ENCODE measurements at places on chromosomes 5 and 9.

GRCh38 chr5:129836321-129836720 is 67.9 kb upstream of the CHSY3 start:
- DNase-seq = no peak

DNA sequence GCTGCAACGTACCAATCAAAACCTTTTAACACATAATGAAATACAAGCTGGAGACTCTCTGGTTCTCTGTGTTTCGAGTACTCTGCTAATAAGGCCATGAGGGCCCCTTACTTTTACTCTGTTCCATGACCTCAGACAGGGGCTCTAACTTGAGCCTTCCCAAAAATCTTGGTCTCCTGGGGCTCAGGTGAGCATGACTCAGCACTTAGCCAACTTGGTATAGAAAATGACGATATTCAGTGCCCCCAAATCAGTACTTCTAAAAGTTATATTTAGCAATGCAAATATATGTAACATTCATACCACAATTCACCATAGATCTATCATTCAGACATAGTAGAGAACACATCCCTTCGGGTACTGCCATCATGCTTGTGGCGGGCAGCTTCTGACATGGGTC is 278.9 kb downstream of the EFNA5 start:
- DNase-seq = no peak

- no peak for DNase-seq
Measured at GRCh38 chr5:159444441-159445082, 114.3 kb upstream of the IL12B start.

- no peak for DNase-seq
Measured at GRCh38 chr9:77543131-77543822, 104.8 kb downstream of the GNA14 start.

- no peak for DNase-seq
Measured at GRCh38 chr9:136021872-136022681, 60.9 kb upstream of the UBAC1 start.

- no peak for DNase-seq
Measured at GRCh38 chr9:70597886-70598285, 183.4 kb upstream of the KLF9 start.

DNA sequence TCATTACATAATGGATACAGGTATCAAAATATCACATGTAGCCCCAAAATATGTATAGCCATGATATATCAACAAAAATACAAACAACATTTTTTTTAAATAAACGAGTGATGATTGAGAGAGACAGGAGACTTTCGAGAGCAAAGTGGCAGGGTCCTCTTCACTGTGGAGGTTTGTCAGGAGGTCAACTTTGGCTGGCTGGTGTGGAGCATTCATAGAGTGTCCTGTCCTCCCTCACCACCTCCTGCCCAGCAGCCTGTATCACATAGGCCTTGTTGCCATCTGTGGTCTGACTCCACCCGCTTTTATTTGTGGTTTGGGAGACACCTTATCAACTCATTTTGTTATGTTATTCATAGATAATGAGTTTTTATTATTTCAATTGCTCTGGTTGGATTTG is 206.9 kb downstream of the SYK start:
- no peak for DNase-seq

DNA sequence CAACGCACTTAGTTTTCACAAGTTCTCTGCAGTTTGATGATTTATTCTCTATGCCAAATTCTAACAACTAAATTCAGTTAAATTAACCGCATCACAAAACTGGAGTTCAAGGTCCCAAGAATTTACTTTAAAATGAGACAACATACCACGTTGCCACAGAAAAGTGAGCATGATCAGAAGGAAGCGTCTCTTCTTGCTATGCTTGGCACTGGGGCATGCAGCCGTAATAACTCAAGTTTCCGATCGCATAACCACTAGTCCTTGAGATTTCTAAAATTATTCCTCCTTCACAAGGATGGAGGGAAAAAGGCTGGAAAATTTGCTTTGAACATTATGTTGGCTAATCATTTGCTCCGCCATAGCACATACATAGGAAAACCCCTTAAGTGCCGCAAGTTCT is 13.9 kb downstream of the NFIB start:
- DNase-seq = no peak

DNA sequence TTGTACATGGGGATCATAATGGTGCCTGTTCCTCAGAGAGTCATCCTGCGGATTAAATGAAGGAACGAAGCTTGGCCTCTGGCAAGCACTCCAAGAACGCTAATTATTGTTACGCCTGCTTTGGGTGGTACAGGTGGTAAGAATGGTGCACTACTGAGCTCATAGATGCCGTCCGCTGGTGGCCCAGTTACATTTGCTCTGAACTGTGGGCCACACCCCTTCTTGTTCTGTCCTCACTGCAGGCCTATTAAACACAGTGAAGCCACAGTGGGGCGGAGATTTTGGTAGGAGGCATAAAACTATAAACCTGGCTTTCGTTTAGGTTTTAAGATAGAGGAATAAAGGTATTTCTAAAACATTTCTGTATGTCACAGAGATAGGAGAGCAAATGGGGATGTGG is 40.6 kb upstream of the FER start:
- no peak for DNase-seq

GRCh38 chr9:88775037-88775471 is 216.2 kb upstream of the S1PR3 start:
- no peak for DNase-seq

- DNase-seq = no peak
Measured at GRCh38 chr5:29143266-29143665, 2050.2 kb upstream of the CDH6 start.

DNA sequence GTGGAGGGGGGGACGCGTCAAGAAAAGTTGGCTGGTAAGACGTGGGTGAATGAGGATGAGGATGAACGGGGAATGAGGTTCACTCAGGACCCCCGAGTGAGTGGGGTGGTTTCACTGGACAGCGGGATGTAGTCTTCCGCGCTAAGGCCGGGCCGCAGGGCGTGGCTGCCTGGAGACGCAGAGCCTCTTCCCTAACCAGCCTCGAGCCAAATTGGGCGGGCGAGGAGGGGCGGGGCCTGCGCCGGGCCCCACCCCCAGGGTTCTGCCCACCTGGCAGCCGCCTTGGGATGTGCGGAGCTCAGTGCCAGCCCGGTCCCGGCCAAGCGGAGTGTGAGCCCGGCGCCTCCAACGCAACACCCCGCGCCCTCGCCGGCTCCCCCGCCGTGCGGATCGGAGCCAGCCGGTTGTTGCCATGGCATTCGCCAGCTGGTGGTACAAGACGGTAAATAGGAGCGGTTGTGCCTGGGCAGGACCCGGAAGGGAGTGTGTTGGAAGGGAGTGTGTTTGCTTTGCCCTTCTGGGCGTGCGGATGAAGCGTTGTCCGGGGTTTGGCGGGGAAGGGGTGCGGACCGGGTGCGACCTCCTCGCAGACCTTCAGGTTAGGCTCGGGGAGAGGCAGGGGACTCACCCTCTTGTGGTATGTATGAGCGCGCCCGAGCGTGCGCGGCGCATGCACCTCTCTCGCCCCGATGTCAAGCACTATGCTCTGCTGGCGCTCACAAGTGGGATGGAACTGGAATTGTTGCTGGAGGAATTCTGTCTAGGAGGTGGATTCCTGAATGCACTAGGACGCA is 746 bp downstream of the CAST start:
- peak; percentile 47 for DNase-seq

GRCh38 chr5:14246350-14247053 is 103.4 kb downstream of the TRIO start:
- DNase-seq = no peak

GRCh38 chr9:33256236-33256635 is 8.3 kb downstream of the BAG1 start:
- DNase-seq = no peak

- DNase-seq = no peak
Measured at GRCh38 chr5:145906401-145906800, 30.0 kb upstream of the SH3RF2 start.

- peak; percentile 36 for DNase-seq
Measured at GRCh38 chr9:32968101-32969011, 33.1 kb downstream of the APTX start.

DNA sequence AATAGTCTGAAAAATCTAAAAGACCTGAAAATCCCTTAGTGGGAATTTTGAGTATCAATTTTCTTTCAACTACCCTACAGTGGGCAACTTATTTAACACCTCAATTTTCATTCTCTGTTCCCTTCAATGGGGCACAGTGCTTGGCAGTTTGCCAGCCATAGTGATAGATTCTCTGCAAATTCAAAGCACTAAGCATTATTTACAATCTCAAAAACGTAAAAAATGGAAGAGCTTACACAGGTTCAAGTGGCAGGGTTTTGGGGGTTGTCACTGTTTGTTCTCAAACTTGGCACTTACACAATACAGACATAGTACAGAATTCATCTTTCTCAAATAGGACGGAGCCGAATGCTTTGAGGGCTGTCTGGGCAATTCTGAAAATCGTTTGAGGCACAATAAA is 515.0 kb downstream of the EFNA5 start:
- no peak for DNase-seq

DNA sequence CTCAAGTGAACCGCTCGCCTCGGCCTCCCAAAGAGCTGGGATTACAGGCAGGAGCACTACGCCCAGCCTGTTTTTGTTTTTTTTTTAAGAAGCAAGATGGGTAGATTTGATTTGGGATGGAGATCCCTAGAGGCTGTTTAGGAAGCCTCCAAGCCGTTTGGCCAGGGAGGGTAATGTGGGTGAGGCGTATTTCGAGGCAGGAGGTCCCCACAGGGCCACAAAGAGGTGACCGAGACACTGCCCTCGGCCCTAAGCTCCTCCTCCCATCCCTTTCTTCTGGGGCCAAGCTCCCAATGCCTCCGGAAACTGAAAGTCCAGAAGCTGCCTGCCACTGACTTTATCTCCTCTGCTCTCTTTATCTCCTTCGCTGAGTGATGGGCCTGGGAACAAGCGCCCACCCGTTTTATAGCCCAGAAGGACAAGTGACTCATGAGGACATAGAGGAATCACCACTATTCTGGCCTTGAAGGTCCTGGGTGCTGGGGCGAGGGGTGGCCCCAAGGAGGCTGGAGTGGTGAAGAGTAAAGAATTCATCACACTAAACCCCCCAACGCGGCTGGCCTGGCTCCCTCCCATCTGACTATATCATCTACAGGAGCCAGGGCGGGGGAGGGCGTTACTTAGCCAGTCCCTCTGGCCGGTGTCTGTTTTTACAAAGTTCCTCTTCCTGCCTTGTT is 2.0 kb upstream of the RALGDS start:
- DNase-seq = no peak

GRCh38 chr5:107990881-107991810 is 320.4 kb upstream of the EFNA5 start:
- no peak for DNase-seq

DNA sequence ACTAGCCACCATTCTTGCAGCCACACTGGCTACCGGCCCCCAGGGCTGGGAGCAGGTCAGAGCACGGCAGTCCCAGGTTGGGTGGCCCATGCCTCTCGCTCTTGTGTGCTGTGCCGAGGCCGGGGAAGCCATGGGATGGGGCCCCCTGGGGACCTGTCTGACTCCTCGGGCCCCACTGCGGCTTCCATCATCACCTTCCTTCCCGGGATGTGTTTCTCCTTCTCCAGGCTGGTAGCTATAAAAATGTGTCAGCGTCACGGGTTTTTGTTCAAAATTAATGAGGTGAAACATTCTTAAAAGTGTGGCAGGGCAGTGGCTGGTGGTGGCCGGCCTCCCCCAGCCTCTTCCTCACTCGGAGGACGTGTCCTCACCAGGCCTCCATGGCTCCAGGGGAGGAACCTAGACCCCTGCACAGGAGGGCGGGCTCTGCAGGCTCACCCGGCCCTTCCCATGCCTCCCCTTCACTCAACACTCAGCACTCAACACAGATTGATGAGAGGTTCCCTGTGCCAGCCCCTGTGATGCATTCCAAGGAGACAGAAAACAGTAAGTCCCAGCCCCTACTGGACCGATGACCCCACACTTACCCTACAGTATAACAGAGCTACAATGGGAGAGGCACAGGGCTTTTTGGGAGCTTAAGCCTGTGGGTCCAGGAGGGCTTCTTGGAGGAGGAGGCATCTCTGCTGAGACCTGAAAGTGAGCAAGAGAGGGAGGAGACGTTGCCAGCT is 43.2 kb downstream of the PTGES start:
- DNase-seq = no peak

GRCh38 chr5:133637206-133637605 is 24.9 kb upstream of the FSTL4 start:
- no peak for DNase-seq

GRCh38 chr9:6907772-6908381 is 150.1 kb downstream of the KDM4C start:
- DNase-seq = no peak

DNA sequence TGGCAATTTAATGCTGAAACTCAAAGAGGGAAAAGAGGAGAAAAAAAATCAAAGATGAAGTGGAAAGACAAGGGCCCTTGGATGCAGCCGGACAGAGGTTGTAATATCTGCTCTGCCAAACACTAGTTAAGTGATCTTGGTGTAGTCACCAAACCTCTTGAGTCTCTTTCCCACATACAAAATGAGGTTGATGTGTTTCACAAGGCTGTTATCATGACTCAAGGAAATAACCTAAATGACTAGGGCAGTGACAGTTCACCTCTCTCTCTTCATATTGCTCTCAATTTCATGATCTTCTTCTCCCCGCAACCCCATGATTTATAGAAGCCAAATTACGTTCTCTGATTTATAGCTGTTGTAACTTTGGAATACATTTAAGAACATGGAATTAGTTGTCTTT is 44.9 kb downstream of the PIK3R1 start:
- no peak for DNase-seq

- DNase-seq = no peak
Measured at GRCh38 chr9:138044485-138045383, 167.2 kb downstream of the CACNA1B start.

DNA sequence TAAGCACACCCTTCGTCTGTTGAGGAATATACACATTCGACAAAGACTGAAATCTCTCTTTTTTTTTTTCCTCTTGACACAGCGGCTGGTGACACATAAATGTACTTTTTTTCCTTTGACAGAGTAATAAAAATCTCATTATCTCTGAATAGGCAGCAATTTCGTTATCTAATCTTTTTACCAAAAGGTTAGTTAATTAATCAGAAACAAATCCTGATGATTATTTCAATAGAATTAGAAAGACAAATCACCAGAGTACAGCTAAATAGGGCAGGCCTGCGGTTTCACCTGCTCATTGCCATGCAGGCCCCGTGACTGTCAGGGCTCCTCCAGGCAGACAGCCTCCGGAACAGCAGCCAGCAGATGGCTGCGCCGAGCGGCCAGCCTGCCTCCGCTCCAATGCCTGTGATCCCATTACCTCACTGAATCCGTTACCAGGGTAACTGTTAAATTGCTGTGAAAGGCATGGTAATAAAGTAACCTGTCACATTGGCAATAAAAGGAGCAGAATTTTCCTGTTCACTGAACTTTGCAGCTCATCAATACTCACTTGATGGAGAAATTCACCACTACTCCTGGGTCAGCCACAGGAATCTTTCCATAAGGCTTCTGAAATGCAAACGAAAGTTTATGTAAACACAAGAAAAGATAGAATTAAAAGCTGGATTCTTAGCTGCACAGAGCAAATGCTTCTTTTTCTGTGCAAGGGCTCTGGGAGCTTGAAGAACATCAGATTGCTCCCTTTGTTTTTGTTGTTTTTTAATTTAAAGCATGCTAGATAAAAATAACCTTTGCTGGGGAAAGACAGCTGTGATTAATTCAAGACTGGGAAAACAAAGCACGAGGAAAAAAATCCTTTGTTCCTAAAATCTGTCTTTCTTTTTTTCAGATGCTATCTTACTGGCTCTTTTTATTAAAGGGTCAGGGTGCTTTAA is 666.4 kb upstream of the ZNF608 start:
- DNase-seq = no peak

- no peak for DNase-seq
Measured at GRCh38 chr5:136034492-136034891, 5.7 kb downstream of the TGFBI start.

Data from activated naive CD4-positive, alpha-beta T cell (primary cell).